ENCODE measurements at places on chromosomes 6 and 20. TPM values are rescaled to one million over a fixed set of nuclear protein-coding genes. Genes with fewer than 3 reads are reported as not detected.

The SDCBP2 gene
- total RNA-seq: 0.87 TPM

The TMEM200A gene
- not detected for total RNA-seq

The BMP5 gene
- total RNA-seq: not detected

The PPIL1 gene
- 202 TPM for total RNA-seq

The HCRTR2 gene
- not detected for total RNA-seq

The TMC2 gene
- total RNA-seq: not detected

The RGS17 gene
- not detected for total RNA-seq

The TPX2 gene
- 190 TPM for total RNA-seq

The BANF2 gene
- 0.35 TPM for total RNA-seq

The C20orf144 gene
- 0.09 TPM for total RNA-seq

The NKAIN2 gene
- total RNA-seq: not detected

The LPA gene
- not detected for total RNA-seq

The RSPO4 gene
- not detected for total RNA-seq

The SGK1 gene
- total RNA-seq: 56.1 TPM

The TMEM217 gene
- 1.6 TPM for total RNA-seq

The SERPINB6 gene
- total RNA-seq: 44.8 TPM

The MCHR2 gene
- not detected for total RNA-seq

The HTR1E gene
- total RNA-seq: not detected

The KIF13A gene
- 48.3 TPM for total RNA-seq

The NKAPL gene
- total RNA-seq: not detected

The WFDC11 gene
- total RNA-seq: not detected

The FAM120B gene
- total RNA-seq: 10.7 TPM

The TSPO2 gene
- not detected for total RNA-seq

The CRISP3 gene
- total RNA-seq: not detected

The MEP1A gene
- 0.10 TPM for total RNA-seq

The OR2B6 gene
- not detected for total RNA-seq

The MYBL2 gene
- 76.9 TPM for total RNA-seq

The CRISP2 gene
- not detected for total RNA-seq

Data from HepG2 (cell line).